ENCODE measurements at places on chromosomes 6 and 20.

DNA sequence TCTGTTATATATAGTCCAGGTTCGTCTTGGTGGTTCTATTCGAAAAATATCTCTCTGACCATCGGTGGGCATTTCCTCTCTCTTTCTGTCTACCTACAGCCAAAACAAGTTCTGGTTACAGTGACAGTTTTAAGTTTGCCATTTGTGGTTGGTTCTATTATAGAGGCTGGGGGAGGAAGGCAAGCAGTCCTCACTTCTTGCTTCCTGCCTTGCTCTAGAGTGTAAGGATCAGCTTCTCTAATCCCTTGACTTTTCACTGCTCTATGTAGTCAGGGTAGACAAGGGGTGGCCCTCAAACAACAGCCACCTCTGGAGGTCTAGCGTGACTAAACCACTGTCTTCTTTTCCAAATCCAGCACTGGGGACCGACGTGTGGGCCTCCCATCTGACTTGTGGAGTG, 16.1 kb downstream of the E2F3 start:
- DNase-seq: no peak

- no peak for DNase-seq
Observed at GRCh38 chr6:48919555-48919954, 543.5 kb downstream of the MMUT start.

- no peak for DNase-seq
Observed at GRCh38 chr6:44627091-44627882, 239.8 kb downstream of the CDC5L start.

DNA sequence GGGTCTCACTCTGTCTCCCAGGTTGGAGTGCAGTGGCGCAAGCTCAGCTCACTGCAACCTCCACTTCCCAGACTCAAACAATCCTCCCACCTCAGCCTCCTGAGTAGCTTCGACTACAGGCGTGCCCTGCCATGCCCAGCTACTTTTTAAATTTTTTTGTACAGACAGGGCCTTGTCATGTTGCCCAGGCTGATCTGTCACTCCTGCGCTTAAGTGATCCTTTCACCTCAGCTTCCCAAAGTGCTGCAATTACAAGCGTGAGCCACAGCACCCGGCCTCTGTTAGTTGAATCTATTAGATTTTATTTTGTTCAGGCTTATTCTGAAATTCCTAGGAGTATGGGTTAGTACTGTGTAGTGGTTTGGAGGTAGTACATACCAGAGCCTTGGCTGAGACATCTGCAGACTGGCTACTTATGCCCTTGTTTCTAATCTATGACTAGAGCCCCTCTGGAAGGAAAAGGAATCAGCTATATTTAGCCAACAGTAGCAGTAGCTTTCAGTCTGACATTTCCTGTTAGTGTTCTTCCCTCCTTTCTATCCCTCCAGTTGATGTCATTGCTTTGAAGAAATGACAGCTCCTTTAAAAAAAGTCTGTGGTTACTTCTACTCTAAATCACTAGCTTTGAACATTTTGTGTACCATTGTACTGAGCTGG, 74.4 kb downstream of the ITCH start:
- no peak for DNase-seq

DNA sequence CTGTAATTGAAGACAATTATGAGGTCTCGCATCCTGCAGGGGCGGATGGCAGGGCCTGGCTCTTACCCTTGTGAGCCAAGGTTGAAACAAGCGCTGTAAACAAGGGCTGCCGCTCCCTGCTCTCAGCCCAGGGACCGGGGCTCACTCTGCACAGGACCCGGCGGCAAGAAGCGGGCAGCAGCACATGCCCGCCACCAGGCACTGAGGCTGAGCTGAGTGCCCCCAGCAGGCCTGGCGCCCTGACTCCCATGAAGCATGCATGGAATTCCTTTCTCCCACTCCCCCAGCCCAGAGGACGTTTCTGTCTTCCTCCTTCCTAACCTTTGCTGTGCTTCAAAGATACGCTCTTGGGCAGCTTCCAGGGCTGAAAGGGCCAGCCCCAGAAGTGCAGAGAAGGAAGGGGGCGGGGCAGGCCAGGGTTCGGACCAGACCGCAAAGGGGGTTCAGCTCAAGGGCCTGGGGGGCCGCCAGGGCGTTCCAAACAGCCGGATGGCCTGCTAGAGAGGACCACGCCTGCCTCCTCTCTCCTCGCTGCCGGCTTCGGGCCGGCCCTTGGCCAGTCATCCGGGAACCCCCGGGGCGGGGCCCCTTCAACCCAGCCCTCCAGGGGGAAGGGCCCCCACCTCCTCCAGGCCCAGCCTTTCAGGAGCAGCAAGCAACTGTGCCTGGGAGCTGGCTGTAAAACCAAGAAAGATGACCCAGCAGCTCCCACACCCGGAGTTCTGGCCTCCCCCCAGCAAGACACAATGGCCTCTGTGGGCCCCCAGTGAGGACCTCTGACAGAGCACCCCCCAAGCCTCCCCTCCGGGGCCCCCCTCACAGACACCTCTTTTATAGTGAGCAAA, 109.9 kb downstream of the NOL4L start:
- no peak for DNase-seq

DNA sequence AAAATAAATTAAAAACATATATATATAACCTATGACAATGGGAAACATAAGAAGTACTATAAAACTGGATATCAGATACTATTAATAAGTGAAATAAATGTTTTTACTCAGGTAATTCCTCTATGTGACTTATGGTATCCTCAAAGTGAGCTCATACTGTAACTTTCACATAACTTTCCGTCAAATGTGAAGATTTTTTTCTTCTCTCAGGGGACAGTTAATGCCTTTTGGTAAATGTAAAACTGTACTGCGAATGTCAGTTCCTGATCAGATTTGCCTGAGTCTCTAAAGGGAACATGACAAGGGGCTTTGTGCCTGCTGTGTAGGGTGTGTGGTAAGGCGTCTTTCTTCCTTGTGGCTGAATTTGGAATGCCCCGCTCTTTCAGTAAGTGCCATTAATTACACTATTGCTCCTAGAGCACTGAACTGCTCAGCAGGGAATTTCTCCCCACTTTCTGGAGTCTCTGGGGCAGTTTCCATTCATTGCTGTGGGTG, 271.8 kb downstream of the PRL start:
- no peak for DNase-seq

DNA sequence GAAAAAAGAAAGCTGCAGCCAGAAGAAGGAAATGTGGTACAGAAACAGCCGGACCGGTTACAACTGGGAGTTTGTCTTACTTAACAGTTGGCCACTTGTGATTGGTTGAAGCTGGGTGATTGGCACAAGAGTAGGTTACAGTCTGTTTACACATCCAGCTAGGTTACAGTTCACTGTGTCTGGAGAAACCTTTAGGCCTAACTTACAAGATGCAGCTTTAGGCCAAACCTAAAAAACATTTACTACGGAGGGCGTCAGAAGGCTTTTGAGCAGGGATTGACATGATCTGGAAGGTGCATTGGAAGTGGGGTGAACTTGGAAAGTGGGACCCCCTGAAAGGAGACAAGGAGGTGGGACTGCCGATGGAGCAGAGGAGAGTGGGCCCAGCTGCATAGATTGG, 122.3 kb downstream of the BANF2 start:
- DNase-seq: no peak

DNA sequence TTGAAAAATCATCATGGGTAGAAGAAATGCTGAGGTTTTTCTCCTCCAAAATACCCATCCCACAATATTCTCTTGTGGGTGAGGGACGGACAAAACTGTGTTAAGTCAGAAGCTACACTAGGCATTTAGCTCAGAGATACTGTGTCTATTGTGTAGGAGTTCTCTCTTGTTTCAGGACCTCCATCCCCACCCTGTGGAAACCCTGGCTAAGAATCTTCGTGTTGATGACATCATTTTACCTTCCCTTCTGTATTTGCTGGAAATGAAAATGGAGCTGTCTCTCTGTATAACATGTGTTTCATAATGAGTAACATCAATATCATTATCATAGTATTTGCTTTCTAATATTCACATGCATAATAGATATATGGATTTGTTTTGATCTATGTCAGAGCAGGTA, 1193.0 kb upstream of the CITED2 start:
- no peak for DNase-seq

DNA sequence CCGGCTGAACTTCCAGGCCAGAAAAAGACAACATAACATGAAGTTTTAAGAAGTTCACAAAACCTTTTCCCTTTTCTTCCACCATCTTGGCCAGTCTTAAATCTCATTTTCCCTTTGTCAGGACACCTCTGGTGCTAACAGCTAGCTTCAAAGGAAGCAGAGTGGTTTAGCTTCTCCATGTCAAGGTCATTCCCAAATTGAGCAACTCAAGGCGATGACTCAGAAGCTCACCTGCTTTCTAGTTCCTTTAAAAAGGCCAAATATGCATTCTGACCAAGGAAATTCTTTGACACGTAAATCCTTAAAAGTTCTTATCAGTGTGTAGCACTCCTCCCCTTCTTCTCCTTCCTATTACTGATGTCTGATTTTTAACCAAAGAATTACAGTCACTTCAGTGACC, 69.6 kb upstream of the VGLL2 start:
- DNase-seq: no peak

DNA sequence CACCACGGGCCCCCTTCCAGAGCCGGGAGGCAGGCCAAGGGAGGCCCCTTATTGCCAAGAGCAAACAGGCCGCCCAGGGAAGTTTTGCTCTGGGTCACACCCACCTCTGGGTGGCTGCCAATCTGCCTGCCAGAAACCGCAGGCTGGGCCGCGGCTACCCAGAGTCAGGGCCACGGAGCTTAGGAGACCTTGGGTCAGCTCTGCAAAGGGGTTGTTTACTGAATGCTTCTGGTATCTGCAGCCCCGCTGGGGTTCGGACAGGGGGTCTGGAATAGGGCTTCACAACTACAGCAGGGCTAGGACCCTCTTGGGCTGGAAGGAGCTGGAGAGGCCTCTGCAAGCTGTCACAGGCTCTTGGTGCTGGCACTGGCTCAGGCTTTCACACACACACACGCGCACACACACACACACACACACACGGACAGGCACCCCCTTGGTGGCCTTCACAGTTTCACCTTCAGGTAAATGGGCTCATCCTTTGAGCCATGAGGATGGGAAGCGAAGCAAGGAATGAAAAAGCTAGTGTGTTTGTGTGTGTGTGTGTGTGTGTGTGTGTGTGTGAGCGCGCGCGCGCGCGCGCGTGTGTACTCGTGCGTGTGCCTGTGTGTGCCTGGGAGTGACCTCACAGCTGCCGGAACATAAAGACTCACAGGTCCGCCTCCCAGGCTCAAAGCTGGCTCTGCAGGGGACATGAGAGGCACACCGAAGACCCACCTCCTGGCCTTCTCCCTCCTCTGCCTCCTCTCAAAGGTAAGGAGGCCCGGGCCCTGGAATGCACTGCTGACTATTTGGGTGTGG, at the start of gene CCN5:
Gene CCN5, plus strand, starts transcription at position 669 of the 798 bp plus-strand sequence. Its CDS starts 22 bp downstream, at position 691.
- DNase-seq: no peak

- no peak for DNase-seq
Observed at GRCh38 chr20:20946122-20946759, 159.9 kb downstream of the LINC00237 start.

- DNase-seq: no peak
Observed at GRCh38 chr20:23084845-23085365, 1.2 kb downstream of the CD93 start.

GRCh38 chr6:51630011-51630410, 457.4 kb downstream of the PKHD1 start:
- DNase-seq: no peak

DNA sequence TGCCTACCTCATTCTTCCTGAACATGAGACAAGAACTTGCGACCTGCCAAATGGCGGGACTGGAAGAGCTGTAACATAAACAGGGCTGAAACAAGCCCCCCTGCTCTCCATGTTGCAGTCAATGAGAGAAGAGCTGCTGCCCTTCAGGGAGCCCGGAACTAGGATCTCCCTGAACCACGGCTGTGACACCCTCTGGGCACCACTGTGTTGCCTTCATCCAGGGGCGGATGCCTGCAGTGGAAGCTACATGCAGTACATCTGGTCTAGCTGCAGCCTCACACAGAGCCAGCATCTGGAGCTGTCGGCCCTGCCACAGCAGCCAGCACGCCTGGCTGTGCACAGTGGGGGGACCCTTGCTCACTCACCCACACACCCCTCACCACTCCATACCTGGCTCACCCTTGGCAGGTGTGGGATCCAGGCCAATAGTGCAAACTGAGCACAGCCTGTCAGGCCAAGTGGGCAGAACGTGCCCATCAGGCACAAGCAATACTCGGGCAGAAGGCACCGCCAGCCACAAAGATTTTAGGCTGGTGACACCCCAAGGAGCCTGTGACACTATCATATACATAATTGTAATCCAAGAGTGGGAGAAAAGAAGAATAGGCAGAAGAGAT, 451.3 kb downstream of the HTR1B start:
- no peak for DNase-seq

- DNase-seq: no peak
Observed at GRCh38 chr6:148667395-148667794, 79.4 kb upstream of the UST start.

DNA sequence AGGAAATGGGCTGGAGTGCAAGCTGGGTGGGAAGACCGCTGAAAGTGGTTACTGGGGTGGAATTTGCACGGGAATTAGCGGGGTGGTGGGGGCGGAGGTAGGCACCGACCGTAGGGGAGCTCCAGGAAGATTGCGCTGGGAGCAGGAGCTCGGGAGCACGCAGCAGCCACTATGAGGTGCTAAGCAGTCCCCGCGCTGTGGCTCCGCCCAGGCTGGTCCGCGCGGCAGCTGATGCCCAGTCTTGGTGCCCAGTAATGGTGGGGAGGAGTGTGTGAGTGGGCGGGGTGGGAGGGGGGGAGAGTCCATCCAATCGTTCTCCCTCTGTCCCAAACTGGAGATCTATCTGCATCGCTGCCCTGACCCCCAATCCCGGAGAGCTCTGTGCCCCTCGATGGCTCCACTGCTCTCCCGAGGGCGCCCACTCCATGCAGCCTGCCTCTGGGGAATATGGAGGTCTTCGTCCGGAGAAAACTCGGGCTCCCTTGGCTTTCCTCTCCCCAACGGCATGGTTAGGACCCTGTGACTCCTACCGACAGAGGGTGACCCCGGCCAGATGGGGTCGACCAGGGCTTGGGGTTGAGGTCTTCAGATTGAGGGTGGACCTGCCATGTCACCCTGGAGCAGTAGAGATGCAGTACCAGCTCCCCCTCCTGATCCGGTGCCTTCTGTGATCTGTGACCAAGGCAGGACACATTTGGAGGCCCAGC, 5.3 kb downstream of the TP53TG5 start:
- DNase-seq: no peak

- DNase-seq: no peak
Observed at GRCh38 chr6:85552652-85553051, 41.0 kb downstream of the SNX14 start.

Data from NCI-H1930 (cell line).